ENCODE measurements at places on chromosomes 4 and X. TPM values are rescaled to one million over a fixed set of nuclear protein-coding genes. Genes with fewer than 3 reads are reported as not detected.

The NDUFC1 gene
- 45.0 TPM for total RNA-seq

The CSN1S1 gene
- not detected for total RNA-seq

The ETDA gene
- not detected for total RNA-seq

The TMPRSS11A gene
- total RNA-seq, result not detected

The ZMAT1 gene
- total RNA-seq, result 0.09 TPM

The PRICKLE3 gene
- 6.7 TPM for total RNA-seq

The BEND2 gene
- total RNA-seq, result not detected

The GAGE12E gene
- total RNA-seq, result not detected

The SPON2 gene
- 388 TPM for total RNA-seq

The IL2 gene
- not detected for total RNA-seq

The FRMD7 gene
- total RNA-seq, result 0.09 TPM

The PRR32 gene
- not detected for total RNA-seq

The ABRAXAS1 gene
- total RNA-seq, result 15.9 TPM

The RASL11B gene
- total RNA-seq, result 0.28 TPM

The AR gene
- 3.5 TPM for total RNA-seq

The SERTM2 gene
- 2.3 TPM for total RNA-seq

The AKAP4 gene
- total RNA-seq, result not detected

The H2AZ1 gene
- total RNA-seq, result 120 TPM

The CYSLTR1 gene
- total RNA-seq, result not detected

The CCNB3 gene
- 0.09 TPM for total RNA-seq

The NUDT11 gene
- total RNA-seq, result 17.7 TPM

The DUSP21 gene
- not detected for total RNA-seq

The SPATA18 gene
- 13.9 TPM for total RNA-seq

The CT47B1 gene
- not detected for total RNA-seq

The FRMPD4 gene
- total RNA-seq, result 2.4 TPM

The PCYT1B gene
- 0.46 TPM for total RNA-seq

The MTMR8 gene
- not detected for total RNA-seq

The RNF150 gene
- 0.28 TPM for total RNA-seq

The GSX2 gene
- total RNA-seq, result not detected

The WWC2 gene
- 26.3 TPM for total RNA-seq

The NRK gene
- 2.1 TPM for total RNA-seq

The GIMD1 gene
- not detected for total RNA-seq

The WAS gene
- not detected for total RNA-seq

The NLGN4X gene
- total RNA-seq, result 0.55 TPM

The TEC gene
- 0.71 TPM for total RNA-seq

The IL21 gene
- total RNA-seq, result not detected

The FOXR2 gene
- total RNA-seq, result not detected

The TCEAL5 gene
- total RNA-seq, result not detected

The MID2 gene
- 13.1 TPM for total RNA-seq

The PFKFB1 gene
- total RNA-seq, result under 0.01 TPM

The FREM3 gene
- under 0.01 TPM for total RNA-seq

The RENBP gene
- 2.0 TPM for total RNA-seq

The WNK3 gene
- total RNA-seq, result 0.14 TPM

The CTAG1A gene
- not detected for total RNA-seq

The ZNF674 gene
- 5.0 TPM for total RNA-seq

The P2RY8 gene
- not detected for total RNA-seq

The HSFX1 gene
- 0.37 TPM for total RNA-seq

The GPC4 gene
- total RNA-seq, result 0.83 TPM

The HAND2 gene
- total RNA-seq, result 79.9 TPM

The ADGRG2 gene
- total RNA-seq, result under 0.01 TPM
